MCF 10A (cell line): ENCODE measurements at places on chromosomes 13 and 19.

DNA sequence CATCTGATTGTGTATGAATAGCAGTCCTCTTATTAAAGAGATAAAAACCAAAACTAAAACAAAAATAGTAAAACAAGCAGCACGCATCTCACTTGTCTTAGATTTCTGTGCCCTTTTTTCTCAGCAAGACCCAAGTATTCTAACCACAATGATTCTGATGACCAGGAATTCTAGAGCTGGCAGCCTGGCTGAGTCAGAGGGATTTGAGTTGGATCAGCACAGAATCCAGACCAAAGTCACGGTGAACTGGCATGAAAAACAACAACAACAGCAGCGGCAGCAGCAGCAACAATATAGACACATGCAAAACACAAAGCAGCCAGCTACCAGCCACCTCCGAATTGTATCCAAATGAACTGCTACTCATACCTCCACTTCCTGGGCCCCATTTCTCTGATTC lies 360.5 kb downstream of the KCNRG start:
- DNase-seq = peak; percentile 20

GRCh38 chr13:94030415-94031119 lies 448.9 kb downstream of the DCT start:
- no peak for DNase-seq

DNA sequence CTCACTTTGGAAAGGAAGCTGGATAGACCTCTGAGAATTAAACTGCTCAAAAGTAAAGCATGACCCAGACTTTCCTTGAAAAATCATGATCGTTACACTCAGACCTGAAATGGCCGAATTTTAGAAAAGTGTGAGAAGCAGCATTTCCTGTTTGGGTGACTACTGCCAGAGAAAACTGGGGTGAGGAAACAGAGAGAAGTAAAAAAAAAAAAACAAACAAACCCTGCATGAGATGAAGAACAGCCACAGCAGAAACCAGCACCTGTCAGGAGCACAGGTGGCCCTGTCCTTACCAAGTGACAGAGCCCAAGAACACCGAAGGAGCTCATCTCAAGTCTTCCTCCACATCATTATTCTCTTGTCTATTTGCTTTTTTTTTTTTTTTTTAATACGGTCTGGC lies 12.0 kb upstream of the ADPRHL1 start:
- DNase-seq = no peak

DNA sequence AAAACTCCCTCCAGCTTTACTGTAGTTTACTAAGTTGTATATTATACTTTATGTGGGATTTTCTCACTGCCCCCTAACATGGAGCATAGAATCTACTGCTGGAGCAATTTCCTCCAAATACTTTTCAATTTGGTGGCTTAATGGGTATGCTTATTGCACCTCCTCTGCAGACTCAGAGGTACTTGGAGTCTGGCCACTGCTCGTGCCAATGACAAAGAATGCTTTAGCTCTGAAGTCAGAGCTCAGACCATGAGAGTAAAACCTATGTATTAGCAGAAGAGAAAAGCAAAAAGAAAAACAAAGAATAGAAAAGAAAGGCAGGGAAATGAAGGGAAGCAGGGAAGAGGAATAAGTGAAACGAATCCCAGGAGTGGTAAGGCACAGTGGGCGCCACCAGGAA lies 71.9 kb downstream of the SUCLA2 start:
- DNase-seq = no peak

DNA sequence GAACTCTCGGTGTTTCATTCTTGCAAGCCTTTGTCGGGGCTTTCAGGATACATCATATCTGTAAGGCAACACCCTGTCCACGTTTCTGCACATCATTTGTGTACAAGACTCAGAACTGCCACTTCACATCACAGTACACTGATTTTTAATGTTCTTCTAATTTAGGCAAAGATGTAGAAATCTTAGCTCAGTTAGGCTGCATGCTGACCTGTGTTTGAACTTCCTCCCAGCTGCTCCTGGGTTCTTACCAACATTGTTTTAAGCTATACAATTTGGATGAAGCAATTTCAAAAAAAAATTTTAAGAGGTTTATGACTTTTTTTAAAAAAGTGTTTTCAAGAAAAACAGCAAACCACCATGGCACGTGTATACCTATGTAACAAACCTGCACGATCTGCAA lies 1047.9 kb upstream of the SLC10A2 start:
- DNase-seq = no peak

DNA sequence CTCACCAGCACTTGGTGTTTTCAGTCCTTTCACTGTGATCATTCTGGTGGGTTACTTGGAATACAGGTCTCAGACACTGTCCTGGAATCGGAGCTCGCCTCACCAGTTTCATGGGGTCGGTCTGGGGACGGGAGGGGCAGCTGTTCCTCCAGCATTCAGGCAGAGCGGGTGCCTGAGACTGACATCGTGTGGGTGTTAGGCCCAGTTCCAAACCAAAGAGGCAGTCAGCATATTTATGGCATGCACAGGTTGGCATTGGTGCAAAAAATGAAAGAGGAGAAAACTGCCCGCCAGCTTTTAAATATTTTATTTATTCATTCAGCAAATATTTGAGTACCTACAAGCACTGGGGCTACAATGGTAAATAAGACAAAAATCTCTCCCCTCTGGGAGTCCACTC lies 20.1 kb downstream of the PLEKHF1 start:
- peak; percentile 70 for DNase-seq

- DNase-seq = no peak
Observed at GRCh38 chr13:109123971-109124370, 494.6 kb downstream of the MYO16 start.

DNA sequence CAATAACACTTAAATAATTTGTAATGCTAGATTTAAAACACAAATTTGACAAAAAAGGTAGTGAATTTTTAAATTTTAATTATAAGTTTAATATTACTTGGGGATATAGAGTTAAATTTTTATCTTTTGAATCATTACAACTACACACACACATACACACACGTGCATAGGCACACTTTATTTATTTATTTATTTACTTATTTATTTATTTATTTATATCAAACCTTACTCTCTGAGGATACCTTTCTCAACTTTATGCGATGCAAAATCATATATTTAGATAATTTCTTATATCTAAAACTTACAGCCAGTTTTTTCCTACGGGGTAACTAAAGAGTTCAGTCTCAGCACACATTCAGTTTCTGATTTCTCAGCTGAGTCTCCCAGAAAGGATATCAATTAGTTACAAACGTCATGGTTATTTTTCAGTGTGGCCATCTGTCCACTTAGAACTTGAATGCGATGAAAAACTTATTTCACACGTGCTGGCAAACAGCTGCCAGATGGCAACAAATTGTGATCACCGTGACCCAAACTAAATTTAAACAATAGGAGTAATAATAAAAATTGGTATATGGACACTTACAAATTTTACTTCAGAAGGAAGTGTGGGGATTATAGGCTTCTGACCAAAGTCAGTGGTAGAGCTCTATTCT lies 683.1 kb upstream of the PRR20A start:
- DNase-seq = no peak

- DNase-seq = peak; percentile 6
Observed at GRCh38 chr13:29105779-29106178, 285.6 kb downstream of the MTUS2 start.

DNA sequence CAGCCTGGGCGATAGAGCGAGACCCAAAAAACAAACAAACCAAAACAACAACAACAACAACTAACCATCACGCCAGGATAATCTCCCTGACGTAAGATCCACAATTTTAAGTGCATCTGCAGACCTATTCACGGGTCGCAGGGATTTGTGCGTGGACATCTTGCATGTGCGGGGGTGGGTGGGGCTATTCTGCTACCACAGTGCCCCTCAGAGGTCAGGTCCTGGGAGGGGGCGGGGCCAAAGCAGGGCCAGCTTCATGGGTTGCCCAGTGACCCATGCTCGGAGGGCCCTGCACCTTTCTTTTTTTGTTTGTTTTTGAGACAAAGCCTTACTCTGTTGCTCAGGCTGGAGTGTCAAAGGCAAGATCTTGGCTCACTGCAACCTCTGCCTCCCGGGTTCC lies 2.6 kb upstream of the CDC42EP5 start:
- no peak for DNase-seq

GRCh38 chr19:30202060-30202600 lies 170.1 kb upstream of the ZNF536 start:
- no peak for DNase-seq

DNA sequence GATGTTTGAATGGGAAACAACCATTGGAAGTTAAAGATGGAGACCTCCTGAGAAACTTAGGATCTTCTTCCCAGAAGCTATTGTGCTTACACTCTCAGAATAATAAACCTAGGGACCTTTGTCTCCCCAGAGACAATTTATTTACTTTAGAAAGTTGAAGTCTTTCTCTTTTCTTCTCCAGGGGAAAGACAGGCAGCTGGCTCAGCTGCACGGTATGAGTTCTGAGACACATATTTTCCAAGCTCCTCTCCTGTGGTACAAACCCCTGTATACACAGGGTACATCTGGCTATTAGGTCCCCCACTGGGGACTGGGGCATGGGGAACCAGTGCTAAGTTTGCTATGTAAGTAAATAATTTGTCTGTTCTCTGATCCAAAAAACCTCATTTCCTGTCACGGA lies 67.5 kb upstream of the POSTN start:
- DNase-seq = no peak

GRCh38 chr13:106569233-106570095 lies 1.5 kb upstream of the ARGLU1 start:
- DNase-seq = peak; percentile 44

GRCh38 chr19:623974-624373 lies 9.4 kb downstream of the POLRMT start:
- no peak for DNase-seq

DNA sequence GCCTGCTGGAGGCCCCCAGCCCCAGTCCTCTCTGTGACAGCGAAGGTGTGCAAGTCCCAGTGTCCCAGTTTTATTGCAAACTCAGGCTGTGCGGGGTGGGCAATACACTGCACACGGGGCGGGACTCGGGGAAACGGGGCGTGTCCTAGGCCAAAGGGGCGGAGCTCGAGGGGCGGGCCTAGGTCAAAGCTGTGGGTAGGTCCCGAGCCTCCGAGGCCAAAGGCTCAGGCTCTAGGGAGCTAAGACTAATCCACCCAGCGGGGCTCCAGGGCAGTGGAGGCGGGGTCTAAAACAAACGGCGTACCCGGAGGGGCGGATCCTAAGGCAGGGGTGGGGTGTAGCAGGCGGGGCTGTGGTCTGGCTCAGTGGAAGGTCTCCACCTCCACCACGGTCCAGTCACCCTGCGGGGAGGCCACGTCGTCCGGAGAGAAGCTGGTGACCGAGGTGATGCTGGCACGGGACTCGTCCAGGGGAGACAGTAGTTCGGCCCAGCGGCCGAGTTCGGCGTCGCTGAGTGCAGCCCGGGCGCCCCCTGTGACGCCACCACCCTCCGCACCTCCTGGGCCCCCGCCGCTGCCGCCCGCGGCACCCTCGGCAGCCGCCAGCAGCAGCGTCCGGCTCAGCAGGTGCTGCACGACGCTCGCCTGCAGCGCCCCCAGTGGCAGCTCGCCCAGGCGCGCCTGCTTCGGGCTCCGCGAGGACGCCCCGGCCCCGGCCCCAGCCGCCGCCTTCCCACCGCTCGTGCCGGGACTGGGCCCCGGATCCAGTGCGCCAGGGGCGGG lies 5.3 kb downstream of the PRR36 start:
- DNase-seq = peak; percentile 91

GRCh38 chr13:99313501-99313900 lies 6.3 kb upstream of the GPR183 start:
- no peak for DNase-seq
